AG10803 (cell line): ENCODE measurements at places on chromosomes 2 and 18.

- DNase-seq: no peak
These were observed 29.0 kb upstream of the TCF7L1 start for GRCh38 chr2:85104228-85104627.

GRCh38 chr2:200406379-200406778 lies 99.9 kb downstream of the SPATS2L start:
- DNase-seq: no peak

- DNase-seq: no peak
These were observed 74.5 kb downstream of the DTNB start for GRCh38 chr2:25598911-25599310.

GRCh38 chr18:32049393-32050171 lies 31.0 kb downstream of the RNF125 start:
- DNase-seq: no peak

DNA sequence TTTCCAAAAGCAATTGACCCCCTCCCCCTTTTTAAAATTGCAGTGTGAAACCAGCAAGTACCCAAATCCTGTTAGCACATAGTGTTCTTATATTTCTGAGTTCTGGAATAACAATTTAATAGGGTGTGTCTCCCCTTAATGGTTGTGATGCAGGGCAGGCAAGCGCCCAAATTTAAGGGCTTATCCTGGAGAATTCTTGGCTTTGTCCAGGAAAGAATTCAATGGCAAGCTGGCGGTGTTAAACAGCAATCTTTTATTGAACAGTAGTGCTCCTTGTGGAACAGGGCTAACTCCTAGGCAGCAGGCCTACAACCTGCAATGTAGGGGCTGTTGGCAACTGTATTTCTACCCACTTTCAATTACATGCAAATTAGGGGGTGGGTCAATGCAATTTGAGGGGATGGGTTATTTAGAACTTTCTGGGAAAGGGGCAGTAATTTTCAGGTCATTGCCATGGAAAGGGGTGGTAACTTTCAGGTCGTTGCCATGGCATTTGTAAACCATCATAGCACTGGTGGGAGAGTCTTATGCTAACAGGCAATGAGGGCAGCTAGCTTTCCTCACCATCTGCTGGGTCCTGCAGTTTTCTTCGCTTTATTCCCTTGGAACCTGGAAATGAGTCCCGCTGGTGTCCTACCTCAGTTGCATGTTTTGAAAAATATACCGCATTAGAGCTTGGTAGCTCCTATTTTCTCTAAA lies 149.0 kb upstream of the KCTD1 start:
- DNase-seq: no peak
